ENCODE measurements at places on chromosomes 5 and 9. TPM values are rescaled to one million over a fixed set of nuclear protein-coding genes. Genes with fewer than 3 reads are reported as not detected.

GRCh38 chr5:98543490-98543889 is 230.0 kb upstream of the RGMB start:
- DNase-seq = no peak

The PCDHGC4 gene
- 0.90 TPM for total RNA-seq

- peak; percentile 65 for DNase-seq
These were observed 40.2 kb downstream of the RXRA start for GRCh38 chr9:134366223-134367031.

The OTP gene
- not detected for total RNA-seq

- DNase-seq = no peak
These were observed 15.6 kb downstream of the STX17 start for GRCh38 chr9:99921875-99922710.

Data from bronchial epithelial cell (primary cell).